HepG2 (cell line): ENCODE measurements at places on chromosomes 1 and 21. TPM values are rescaled to one million over a fixed set of nuclear protein-coding genes. Genes with fewer than 3 reads are reported as not detected.

Gene PRR9
- total RNA-seq, result not detected in 2 replicates

Gene PFKFB2
- total RNA-seq, result 9.4 and 10.6 TPM in 2 replicates

DNA sequence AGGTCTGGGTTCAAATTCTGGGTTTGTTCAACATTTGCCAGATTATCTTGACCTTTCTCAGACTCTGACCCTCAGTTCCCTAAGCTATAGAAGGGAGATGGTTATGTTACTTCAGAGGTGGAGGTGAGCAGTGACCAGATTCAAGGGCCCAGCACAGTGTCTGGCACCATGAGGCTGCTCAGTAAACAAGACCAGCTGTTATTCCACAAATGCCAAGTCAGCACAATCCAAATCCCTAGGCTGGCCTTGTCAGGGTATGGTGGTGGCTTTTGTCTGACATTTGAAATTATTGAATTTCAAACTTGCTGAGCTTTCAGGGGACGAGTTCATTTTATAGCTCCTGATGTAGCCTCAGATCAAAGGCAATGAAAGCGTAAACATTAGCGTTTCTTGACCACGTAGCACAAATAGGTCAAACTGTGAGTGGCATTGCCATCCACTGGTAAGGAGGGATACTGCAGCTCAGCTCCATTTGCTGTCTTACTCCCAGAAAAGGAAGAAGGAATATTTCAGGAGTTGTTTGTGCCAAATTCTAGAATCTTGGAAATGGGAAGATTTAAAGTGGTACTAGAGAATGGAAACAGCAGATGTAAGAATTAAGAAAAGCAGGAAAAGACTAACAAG, 94.3 kb upstream of the EDN2 start:
- H3K27me3 ChIP-seq, result peaks cover 40% of the 10 kb centered on the region
- H3K27ac ChIP-seq, result no peak overlapping the region
- H3K36me3 ChIP-seq, result no peaks in the 10 kb centered on the region
- DNase-seq, result peak; percentile 14

DNA sequence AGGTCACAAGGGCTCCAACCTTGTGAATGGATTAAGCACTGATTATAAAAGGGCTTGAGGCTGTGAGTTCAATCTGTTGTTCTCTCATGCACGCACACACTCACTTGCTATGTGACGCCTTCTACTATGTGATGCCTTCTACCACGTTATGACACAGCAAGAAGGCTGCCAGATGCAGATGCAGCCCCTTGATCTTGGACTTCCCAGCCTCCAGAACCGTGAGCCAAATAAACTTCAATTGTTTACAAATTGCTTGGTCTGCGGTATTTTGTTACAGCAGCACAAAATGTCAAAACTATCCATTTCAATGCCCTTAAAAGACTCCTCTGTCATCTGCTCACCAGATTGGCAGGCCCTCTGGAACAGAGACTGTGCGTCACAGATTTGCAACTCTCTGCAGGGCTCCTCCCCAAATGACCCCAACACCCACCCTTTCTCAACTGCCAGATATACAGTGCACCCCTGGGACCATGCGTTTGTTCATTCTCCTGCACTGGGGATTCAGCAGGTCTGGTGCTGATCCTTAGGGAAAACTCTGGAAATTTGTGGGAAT, 47.8 kb upstream of the KANK4 start:
- no peaks in the 10 kb centered on the region for H3K36me3 ChIP-seq
- H3K4me1 ChIP-seq, result peaks cover 26% of the 10 kb centered on the region
- no peak for DNase-seq

DNA sequence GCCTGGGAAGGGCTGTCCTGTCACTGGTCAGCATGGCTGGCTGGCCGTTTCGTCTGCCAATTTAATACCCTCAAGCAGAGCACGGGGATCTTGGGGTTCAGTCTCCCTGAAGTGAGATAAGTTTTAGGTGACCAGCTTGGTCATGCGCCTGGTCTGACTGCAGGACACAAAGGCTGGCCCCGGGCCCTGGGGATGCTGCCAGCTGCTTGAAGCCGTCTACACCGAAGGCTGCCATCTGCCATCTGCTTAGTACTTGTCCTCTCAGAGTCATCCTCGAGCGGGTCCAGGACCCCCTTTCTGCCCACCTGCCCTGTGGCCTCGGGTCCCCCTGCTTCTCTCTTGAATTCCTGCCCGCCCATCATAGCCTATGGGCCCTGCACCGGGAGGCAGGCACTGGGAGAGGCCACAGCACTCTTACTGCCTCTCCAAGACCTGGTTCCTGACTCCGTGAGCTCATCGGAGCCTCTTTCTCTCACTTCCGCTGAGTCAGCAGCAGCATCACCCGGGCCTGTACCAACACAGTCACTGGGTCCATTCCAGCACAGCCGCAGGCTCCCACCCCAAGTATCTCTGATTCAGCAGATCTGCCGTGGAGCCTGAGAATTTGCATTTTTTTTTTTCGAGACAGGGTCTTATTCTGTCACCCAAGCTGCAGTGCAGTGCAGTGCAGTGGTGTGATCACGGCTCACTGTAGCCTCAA, 7.0 kb downstream of the FBLIM1 start:
- DNase-seq, result no peak
- no peak overlapping the region for H3K27ac ChIP-seq
- no peaks in the 10 kb centered on the region; the same call in 2 of the 3 replicates for H3K36me3 ChIP-seq

GRCh38 chr1:42348498-42348897, 13.5 kb upstream of the FOXJ3 start:
- no peak overlapping the region for H3K4me3 ChIP-seq
- H3K36me3 ChIP-seq, result no peaks in the 10 kb centered on the region
- DNase-seq, result no peak
- H3K27ac ChIP-seq, result no peak overlapping the region
- no peaks in the 10 kb centered on the region for H3K4me1 ChIP-seq
